ENCODE measurements at places on chromosomes 2 and 18. TPM values are rescaled to one million over a fixed set of nuclear protein-coding genes. Genes with fewer than 3 reads are reported as not detected.

The ABCG5 gene
- not detected for total RNA-seq

The BBS5 gene
- 1.4 TPM for total RNA-seq

The RESP18 gene
- not detected for total RNA-seq

The MAPK4 gene
- total RNA-seq: not detected

The STAT4 gene
- 0.51 TPM for total RNA-seq

The UCN gene
- total RNA-seq: 0.13 TPM

The ALK gene
- total RNA-seq: not detected

The COL4A4 gene
- total RNA-seq: not detected

The NR4A2 gene
- 0.25 TPM for total RNA-seq

The SNTG2 gene
- 0.38 TPM for total RNA-seq

The CGREF1 gene
- total RNA-seq: 5.1 TPM

The HOXD8 gene
- 20.9 TPM for total RNA-seq

The TUBA4A gene
- 12.1 TPM for total RNA-seq

The ZNF2 gene
- total RNA-seq: 8.1 TPM

The RAB17 gene
- total RNA-seq: 12.3 TPM

The SLC8A1 gene
- 0.13 TPM for total RNA-seq

The RNU2-63P gene
- total RNA-seq: not detected

The HK2 gene
- 3.0 TPM for total RNA-seq

The IL36G gene
- not detected for total RNA-seq

The TMEFF2 gene
- not detected for total RNA-seq

The C2orf15 gene
- total RNA-seq: 0.13 TPM

The HOXD1 gene
- total RNA-seq: 4.6 TPM

The SERPINB5 gene
- total RNA-seq: not detected

The GPAT2 gene
- 5.6 TPM for total RNA-seq

The NCKAP1 gene
- 97.3 TPM for total RNA-seq

The VWA3B gene
- 0.13 TPM for total RNA-seq

The TWIST2 gene
- 0.38 TPM for total RNA-seq

The GALNT13 gene
- 0.25 TPM for total RNA-seq

The ICOS gene
- total RNA-seq: under 0.01 TPM

The IAH1 gene
- 37.0 TPM for total RNA-seq

The CPO gene
- not detected for total RNA-seq

The ROCK1 gene
- total RNA-seq: 28.0 TPM

The ID2 gene
- total RNA-seq: 87.4 TPM

The BOLL gene
- not detected for total RNA-seq

The PROM2 gene
- 0.13 TPM for total RNA-seq

The LIMS4 gene
- total RNA-seq: 20.8 TPM

The CD8A gene
- under 0.01 TPM for total RNA-seq

The COLEC11 gene
- 0.13 TPM for total RNA-seq

The CTNNA2 gene
- not detected for total RNA-seq

The SLC30A3 gene
- 6.3 TPM for total RNA-seq

The CRIM1 gene
- total RNA-seq: 375 TPM

The TTR gene
- total RNA-seq: not detected

The METTL4 gene
- 8.3 TPM for total RNA-seq

The FSIP2 gene
- under 0.01 TPM for total RNA-seq

The GALNT14 gene
- 0.39 TPM for total RNA-seq

The OR6B2 gene
- total RNA-seq: not detected

The ASXL3 gene
- 0.76 TPM for total RNA-seq

All from dermis microvascular lymphatic vessel endothelial cell (primary cell).